Foreskin fibroblast (primary cell): ENCODE measurements at places on chromosomes 5 and 9.

- DNase-seq: no peak
These were observed 76.4 kb downstream of the PHAX start for GRCh38 chr5:126677121-126677520.

GRCh38 chr5:100854591-100854990 lies 48.5 kb downstream of the ST8SIA4 start:
- DNase-seq: no peak

DNA sequence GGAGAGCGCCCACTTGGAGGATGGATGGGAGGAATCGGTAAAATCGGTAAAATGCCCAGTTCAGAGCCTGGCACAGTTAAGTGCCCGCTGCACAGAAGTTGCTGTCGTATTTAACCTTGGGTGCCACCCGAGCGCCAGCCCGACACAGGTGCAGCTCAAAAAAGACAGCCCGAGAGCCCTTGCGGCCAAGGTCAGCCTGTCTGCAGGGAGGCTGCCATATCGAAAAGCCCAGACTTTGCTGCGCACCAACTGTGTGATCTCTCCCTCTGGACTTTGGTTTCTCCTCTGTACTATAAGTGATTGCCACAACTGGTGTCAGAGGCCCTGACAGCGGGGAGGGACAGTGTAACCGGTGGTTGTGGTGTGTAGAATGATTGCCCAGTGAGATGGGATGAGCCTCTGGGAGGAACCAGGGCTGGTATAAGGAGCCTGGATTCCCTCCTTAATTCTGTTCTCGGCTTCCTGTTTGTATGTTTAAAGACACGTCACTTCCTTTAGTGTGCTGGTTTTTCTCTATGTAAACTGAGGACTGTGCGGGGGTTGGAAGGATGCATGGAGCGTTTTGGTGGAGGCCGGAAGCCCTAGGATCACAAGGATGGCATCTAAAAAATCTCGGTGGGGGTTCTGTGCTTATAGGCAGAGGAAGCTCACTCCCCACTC lies 792 bp downstream of the NTMT1 start:
- DNase-seq: peak; percentile 80

GRCh38 chr9:21559402-21560280 lies 77.5 kb upstream of the IFNE start:
- DNase-seq: peak; percentile 73

DNA sequence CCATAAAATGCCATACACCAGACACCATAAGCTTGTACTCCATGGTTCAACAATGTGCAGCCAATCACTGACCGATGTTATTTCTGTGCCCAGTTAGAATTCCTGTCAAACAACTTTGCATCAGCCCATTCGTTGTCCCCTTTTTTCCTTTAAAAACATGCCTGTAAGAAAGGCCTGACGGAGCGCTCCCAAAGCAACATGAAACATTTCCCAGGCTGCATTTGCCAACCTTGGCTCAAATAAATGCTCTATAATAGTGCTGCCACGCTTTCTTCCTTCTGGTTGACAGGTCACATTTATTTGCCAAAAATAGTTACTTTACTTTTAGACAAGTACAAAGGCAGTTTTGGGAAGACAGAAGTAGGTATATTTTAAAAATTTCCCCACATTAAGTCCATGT lies 735.6 kb upstream of the PTPRD start:
- no peak for DNase-seq

DNA sequence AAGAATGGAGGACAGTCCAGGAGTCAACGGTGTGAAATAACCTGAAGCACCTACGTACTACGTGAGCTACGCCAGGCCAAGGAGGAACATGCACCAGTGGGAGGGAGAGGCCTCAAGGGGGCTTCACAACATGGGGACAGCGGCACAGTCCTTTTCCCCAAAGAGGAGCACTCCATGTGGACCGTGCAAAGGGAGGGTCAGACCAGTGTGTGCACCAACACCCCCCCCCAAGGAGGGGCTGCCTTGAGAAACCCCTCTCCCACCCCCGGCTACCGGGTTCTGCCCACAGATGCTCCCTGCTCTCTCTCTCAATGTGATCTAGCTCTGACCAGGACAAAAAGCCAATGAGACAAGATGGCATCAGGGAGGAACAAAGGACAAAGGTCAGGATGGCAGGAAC lies 68.6 kb downstream of the PRRT1B start:
- no peak for DNase-seq

DNA sequence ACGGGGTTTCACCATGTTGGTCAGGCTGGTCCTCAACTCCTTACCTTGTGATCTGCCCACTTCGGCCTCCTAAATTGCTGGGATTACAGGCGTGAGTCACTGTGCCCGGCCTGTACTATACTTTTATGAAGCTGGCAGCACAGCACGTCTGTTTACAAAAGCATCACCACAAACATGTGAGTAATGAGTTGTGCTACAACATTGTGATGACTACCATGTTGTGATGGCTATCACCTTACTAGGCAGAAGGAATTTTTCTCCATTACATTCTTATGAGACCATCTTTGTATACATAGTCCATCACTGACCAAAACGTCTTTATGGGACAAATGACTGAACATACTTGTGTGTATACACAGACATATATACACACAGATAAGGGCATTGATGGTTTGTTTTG lies 1019.0 kb downstream of the CDH18 start:
- DNase-seq: no peak

- no peak for DNase-seq
These were observed 4.8 kb downstream of the RAD50 start for GRCh38 chr5:132561601-132562000.

GRCh38 chr5:143126174-143127019 lies 277.1 kb downstream of the NR3C1 start:
- no peak for DNase-seq

- no peak for DNase-seq
These were observed 602.7 kb upstream of the SEMA6A start for GRCh38 chr5:117177302-117177701.

GRCh38 chr9:37840560-37841194 lies 40.1 kb downstream of the DCAF10 start:
- peak; percentile 91 for DNase-seq

- DNase-seq: no peak
These were observed 179.4 kb upstream of the TBCA start for GRCh38 chr5:77955577-77955976.

GRCh38 chr5:142994218-142994617 lies 224.0 kb downstream of the ARHGAP26 start:
- DNase-seq: no peak

DNA sequence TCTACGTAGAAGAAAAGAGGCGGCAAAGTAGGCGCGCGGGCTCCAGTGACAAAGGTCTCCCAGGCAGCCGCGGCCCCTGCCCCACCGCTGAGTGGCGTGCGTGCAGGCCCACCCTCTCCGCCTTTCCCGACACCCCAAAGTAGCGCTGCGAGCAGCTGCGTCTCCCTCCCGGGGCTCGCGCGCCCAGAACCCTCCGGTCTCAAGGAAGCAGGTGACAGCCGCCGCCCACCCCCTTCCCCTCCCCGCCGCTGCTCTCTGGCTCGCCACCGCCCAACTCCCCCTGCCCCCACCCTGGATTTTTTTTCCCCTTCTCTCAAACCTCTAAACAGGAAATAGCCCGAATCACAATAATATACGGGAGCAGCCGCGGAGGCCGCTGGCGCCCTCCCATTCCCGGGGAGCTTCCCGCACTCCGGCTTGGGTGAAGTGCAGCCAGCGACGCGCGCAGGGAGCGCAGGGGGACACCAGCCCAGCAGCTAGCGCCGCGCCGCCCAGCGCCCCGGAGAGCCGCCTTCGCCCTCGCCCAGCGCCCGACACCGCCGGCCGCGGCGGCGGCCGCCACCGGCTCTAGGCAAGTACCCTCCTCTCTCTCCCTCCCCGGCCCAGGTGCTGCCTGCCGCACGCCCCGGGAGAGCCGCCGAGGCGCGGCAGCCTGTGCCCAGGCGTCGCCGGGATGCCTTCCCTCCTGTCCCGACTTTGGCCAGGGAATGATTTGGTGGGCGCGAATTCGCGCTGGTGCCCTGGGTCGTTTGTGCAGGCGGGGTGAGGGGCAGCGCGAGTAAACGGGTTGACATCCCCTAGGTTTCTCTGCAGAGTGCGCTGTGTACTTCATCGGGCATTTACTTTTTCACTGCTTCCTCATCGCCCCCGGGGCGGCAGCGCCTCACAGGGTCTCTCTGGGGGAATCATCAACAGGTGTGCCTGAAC lies 52.7 kb upstream of the TJP2 start:
- no peak for DNase-seq

DNA sequence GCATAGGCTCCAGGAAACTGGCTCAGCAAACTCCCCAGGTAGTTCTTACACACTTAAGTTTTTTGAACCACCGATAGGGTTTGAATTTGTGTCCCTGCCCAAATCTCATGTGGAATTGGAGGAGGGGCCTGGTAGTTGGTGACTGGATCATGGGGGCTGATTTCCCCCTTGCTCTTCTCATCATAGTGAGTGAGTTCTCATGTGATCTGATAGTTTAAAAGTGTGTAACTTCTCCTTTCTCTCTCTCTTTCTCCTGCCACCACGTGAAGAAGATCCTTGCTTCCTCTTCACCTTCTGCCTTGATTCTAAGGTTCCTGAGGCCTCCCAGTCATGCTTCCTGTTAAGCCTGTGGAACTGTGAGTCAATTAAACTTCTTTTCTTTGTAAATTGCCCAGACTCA lies 22.4 kb upstream of the HACD4 start:
- no peak for DNase-seq

- DNase-seq: no peak
These were observed 2.9 kb downstream of the NRARP start for GRCh38 chr9:137299203-137299565.

GRCh38 chr9:14608540-14608939 lies 84.7 kb downstream of the ZDHHC21 start:
- DNase-seq: no peak

- DNase-seq: peak; percentile 87
These were observed 148.4 kb downstream of the TTLL11 start for GRCh38 chr9:121944711-121945191.

DNA sequence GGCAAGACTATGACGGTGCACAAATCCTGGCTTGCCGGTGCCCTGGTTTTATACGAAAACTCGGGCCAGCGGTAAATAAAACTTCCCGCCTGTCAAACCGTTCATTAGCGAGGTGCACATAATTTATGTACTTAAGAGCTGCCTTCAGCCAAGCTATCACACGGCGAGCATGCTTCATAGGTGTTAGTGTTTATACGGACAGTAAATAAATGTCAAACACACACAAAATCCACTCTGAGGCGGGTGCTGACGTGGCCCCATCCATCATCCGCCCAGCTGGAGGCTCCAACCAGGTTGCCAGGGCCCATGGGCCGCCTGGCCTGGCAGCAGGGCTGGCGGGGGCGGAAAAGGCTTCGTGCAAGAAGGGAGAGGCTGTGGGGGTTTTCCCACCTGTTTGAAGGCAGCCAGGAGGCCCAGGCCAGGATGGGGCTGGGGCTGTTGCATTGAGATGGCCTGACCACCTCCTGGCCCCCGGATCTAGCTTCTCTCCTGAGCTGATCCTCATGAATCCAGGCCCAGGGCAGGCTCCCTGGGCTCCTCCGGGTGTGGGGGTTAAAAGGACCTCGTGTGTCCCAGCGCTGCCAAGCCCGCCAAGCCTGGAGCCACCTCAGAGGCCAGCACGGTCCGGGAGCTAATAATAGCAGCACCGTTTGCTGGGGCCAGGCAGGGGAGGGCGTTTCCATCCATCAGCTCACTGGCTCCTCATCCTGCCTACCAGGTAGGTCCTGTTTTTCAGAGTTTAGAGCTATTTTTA lies 43.2 kb downstream of the BARX1 start:
- DNase-seq: no peak

GRCh38 chr9:87010626-87011025 lies 63.3 kb upstream of the GAS1 start:
- DNase-seq: no peak

- peak; percentile 52 for DNase-seq
These were observed 77.8 kb downstream of the SLC38A9 start for GRCh38 chr5:55634209-55634805.

DNA sequence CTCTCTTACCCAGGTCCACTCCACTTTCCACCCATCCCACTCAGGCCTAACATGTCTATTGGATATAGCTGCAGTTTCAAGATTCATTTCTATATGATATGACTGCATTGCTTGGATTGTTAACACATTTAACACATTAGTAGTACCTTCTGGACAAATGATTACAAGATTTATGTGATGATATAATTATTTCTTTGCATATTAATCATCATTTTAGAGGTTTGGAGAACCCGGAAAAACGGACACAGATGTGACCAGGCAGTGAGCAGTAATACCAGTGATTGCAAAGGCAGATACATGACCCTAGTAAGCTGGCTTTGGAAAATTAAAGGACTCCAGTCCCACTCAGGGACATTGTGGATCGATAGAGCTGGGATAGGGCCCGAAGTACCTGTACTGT lies 103.8 kb downstream of the PRR16 start:
- DNase-seq: no peak

DNA sequence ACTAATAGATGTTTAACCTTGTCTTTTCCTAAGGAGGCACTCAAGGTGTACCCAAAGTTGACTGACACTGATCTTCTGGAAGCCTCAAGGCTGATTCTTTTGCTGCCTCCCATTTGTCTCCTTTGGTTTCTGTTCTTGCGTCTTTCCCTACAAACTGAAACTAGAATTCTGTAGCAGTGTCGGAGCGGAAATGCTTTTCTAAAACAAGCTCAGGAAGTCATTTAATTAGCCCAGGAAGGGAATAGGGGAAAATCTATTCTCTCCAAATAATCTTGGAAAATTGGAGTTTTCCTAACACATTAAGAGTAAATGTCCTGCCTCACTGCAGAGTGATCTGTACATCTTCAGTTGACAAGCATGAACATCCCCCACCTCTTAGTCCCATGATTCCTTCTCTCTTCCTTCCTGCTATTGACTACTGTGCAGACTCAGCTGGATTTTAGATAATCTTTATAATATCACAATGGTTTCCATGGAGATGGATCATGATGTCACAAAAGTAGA lies 182.7 kb downstream of the NR3C1 start:
- DNase-seq: no peak
